CD8-positive, alpha-beta memory T cell (primary cell): ENCODE measurements at places on chromosomes 3 and 15.

- no peak overlapping the region for H3K4me3 ChIP-seq
- H3K27me3 ChIP-seq: no peaks in the 10 kb centered on the region
Measured at GRCh38 chr3:47762233-47762632, 19.5 kb downstream of the SMARCC1 start.

DNA sequence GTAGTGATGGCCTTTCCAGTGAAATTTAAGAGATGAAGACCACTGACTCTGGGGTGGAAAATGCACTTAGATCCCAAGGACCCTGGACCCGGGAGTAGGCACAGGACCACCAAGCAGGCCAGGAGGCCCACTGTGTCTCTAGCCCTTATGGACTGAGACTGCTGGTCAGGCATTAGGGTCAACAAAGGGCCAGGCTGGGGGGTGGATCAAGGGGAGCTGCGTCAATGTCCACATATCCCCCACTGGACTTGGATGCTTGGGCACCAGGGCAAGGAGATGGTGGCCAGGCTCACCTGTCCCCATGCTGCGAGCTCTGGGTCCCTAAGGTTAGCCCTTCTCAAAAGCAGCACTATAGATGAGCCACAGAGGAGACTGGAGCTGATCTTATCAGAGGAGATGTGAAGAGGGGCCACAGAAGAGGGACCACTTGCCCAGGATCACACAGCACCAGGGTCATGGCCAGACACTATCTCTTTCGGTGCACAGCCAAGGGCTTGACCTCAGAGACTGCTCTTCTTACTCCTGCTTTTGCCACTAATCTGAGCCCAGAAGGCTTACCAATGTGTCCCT, 14.7 kb downstream of the RAB6B start:
- H3K4me1 ChIP-seq: peaks cover 18% of the 10 kb centered on the region
- H3K36me3 ChIP-seq: no peaks in the 10 kb centered on the region
- no peak for DNase-seq

GRCh38 chr3:59411186-59411585, 361.4 kb upstream of the CFAP20DC start:
- no peak overlapping the region for H3K27ac ChIP-seq
- H3K36me3 ChIP-seq: no peaks in the 10 kb centered on the region
- H3K4me1 ChIP-seq: peaks cover 7% of the 10 kb centered on the region
- no peak for DNase-seq
- H3K27me3 ChIP-seq: no peaks in the 10 kb centered on the region
- no peak overlapping the region for H3K4me3 ChIP-seq

GRCh38 chr15:57364282-57365007, 11.9 kb upstream of the CGNL1 start:
- no peak for DNase-seq
- no peak overlapping the region for H3K27ac ChIP-seq
- H3K36me3 ChIP-seq: no peaks in the 10 kb centered on the region
- no peak overlapping the region for H3K4me3 ChIP-seq
- no peaks in the 10 kb centered on the region for H3K4me1 ChIP-seq

- H3K4me1 ChIP-seq: no peaks in the 10 kb centered on the region
- no peak overlapping the region for H3K4me3 ChIP-seq
- DNase-seq: no peak
- no peaks in the 10 kb centered on the region for H3K36me3 ChIP-seq
- no peaks in the 10 kb centered on the region for H3K27me3 ChIP-seq
Measured at GRCh38 chr3:146125951-146126350, 35.0 kb downstream of the PLOD2 start.

DNA sequence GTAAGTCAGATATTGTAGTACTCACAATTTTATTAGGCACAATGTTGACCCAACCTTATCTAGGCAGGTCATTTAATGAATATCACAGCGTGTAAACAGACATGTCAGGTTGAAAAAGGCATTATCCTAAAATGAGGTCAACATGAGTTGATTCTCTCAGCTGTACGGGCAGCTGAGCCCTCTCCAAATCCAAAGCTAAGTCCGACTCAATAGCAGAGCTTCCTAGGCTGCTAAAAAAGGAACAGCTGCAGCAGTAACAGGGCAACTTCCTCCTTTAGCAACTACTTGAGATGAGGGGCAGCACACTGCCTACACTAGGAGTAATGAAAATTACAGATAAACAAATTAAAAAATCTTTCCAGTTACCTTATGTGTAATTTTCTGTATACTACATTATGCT, 189.2 kb downstream of the CADM2 start:
- no peaks in the 10 kb centered on the region for H3K4me1 ChIP-seq
- no peaks in the 10 kb centered on the region for H3K27me3 ChIP-seq
- H3K27ac ChIP-seq: no peak overlapping the region
- no peaks in the 10 kb centered on the region for H3K36me3 ChIP-seq
- DNase-seq: no peak
- H3K4me3 ChIP-seq: no peak overlapping the region

DNA sequence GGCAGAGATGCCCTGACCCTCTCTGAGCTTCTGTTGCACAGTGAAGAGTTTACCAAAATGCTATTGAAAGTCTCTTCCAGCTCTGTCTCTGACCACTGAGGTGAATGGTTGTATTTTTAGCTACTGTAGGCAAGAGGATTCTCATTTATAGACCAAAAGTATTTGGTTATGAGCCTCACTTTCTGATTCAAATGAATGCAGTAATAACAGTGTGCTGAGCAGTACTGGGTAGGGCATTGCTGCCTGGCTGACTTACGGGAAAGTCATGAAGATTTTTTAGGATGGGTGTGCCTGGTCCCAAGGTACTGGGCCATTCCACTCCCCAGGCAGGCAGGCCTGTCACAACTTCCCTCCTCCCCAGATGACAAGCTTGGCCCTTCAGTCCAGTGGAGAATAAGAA, 15.5 kb downstream of the PLA1A start:
- no peaks in the 10 kb centered on the region for H3K36me3 ChIP-seq
- H3K27me3 ChIP-seq: peaks cover 4% of the 10 kb centered on the region
- no peak overlapping the region for H3K27ac ChIP-seq
- no peaks in the 10 kb centered on the region for H3K4me1 ChIP-seq
- no peak overlapping the region for H3K4me3 ChIP-seq

GRCh38 chr3:54817628-54818027, 110.2 kb downstream of the LRTM1 start:
- no peaks in the 10 kb centered on the region for H3K36me3 ChIP-seq
- no peak overlapping the region for H3K27ac ChIP-seq
- H3K27me3 ChIP-seq: no peaks in the 10 kb centered on the region
- H3K4me3 ChIP-seq: no peak overlapping the region

- H3K4me3 ChIP-seq: no peak overlapping the region
- DNase-seq: no peak
- H3K27me3 ChIP-seq: no peaks in the 10 kb centered on the region
- H3K27ac ChIP-seq: no peak overlapping the region
- no peaks in the 10 kb centered on the region for H3K4me1 ChIP-seq
- H3K36me3 ChIP-seq: no peaks in the 10 kb centered on the region
Measured at GRCh38 chr3:188383748-188384147, 229.8 kb downstream of the LPP start.

- no peak overlapping the region for H3K4me3 ChIP-seq
- DNase-seq: no peak
- H3K36me3 ChIP-seq: no peaks in the 10 kb centered on the region
- no peaks in the 10 kb centered on the region for H3K27me3 ChIP-seq
- H3K27ac ChIP-seq: no peak overlapping the region
Measured at GRCh38 chr15:99416191-99417188, 149.3 kb upstream of the MEF2A start.

GRCh38 chr3:43239755-43240154, 46.6 kb upstream of the SNRK start:
- peaks cover 23% of the 10 kb centered on the region for H3K4me1 ChIP-seq
- H3K27ac ChIP-seq: no peak overlapping the region
- no peaks in the 10 kb centered on the region for H3K27me3 ChIP-seq
- DNase-seq: no peak
- no peak overlapping the region for H3K4me3 ChIP-seq
